ENCODE measurements at places on chromosomes 16 and 17.

- DNase-seq, result no peak
Measured at GRCh38 chr17:5361426-5361825, 58.0 kb downstream of the NUP88 start.

DNA sequence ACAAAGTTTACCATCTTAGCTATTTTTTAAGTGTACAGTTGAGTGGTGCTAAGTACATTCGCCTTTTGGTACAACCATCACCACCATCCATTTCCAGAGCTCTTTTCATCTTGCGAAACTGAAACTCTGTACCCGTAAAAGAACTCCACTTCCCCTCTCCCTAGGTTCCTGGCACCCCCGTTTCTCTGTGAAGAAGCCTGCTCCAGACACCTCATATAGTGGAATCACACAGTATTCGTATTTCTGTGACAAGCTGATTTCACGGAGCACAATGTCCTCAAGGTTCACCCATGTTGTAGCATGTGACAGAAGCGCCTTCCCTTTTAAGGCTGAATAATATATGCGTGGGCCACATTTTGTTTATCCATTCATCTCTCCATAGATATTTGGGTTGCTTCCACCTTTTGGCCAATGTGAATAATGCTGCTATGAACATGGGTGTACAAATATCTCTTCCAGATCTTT, 54.2 kb upstream of the MAP3K14 start:
- no peak for DNase-seq

GRCh38 chr17:45784293-45784740, at the start of gene CRHR1:
TSS of gene CRHR1 (plus strand) at chr17:45784320. CDS start at chr17:45784545, 225 bp downstream.
- DNase-seq, result no peak

DNA sequence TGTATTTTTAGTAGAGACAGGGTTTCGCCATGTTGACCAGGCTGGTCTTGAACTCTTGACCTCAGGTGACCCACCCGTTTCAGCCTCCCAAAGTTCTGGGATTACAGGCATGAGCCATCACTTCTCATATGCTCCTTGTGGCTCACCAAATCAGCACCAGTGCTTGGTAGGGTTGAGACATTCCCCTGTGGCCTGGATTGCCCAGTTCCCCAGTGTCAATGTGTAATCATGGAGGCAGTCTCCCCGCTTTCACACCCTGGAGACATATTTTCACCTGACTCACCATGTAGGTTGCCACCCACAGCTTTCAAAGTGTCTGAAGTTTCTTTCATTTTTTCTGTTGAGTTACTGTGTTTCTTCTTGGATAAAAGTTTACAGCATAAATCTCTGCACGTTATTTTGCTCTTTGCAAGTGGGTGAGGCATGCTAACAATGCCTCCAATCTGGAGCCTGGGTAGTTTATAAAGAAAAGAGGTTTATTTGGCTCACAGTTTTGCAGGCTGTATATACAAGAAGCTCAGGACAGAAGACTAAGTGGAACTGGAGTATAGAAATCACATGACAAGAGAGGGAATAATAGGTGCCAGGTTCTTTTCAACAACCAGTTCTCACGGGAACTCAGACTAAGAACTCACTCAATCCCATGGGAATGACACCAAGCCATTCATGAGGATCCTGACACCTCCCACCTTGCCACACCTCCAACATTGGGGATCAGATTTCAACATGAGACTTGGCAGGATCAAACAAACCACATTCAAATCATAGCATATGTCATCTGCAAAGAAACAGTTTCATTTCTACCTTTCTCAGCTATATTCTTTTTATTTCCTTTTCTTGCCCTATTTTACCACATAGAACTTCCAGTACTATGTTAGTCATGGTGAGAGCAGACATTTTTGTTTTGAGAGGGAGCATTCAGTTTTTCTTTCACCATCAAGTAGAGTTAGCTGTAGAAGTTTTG, 113.2 kb downstream of the PHKB start:
- peak; percentile 7 for DNase-seq

- no peak for DNase-seq
Measured at GRCh38 chr17:74118504-74118903, 85.0 kb upstream of the RPL38 start.

DNA sequence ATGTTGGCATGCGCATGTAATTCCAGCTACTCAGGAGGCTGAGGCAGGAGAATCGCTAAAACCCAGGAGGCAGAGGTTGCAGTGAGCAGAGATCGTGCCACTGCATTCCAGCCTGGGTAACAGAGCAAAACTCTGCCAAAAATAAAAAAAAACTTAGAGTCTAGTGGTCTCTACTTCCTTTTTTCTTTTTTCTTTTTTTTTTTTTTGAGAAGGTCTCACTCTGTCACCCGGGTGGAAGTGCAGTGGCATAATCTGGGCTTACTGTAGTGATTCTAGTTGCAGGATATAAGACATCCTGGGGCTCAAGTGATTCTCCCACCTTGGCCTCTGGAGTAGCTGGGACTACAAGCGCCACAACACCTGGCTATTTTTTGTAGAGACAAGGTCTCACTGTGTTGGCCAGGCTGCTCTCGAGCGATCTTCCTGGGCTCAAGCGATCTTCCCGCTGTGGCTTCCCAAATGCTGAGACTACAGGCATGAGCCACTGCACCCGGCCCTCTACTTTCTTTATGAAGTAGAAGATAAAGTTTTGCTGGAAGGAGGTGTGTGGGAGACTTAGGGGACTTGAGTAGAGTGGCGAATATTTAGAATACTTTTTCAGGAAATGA, 47.9 kb upstream of the TAOK1 start:
- DNase-seq, result no peak

DNA sequence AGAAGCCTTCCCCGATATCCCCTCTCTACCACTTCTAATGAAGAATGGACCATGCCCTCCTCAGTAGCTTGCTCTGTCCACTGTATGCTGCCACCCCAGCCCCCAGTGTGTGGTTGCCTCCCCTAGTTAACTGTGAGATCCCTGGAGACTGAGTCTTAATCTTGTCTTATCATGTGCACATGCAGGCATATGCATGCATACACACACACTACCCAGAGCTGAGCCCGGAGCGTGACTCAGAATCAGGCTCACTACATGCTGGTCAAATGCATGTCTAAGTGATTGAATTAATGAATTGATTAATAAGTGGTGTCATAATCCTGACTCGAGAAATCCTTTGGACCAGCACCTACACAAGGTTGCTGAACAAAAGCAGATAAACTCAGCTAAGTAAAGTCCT, 99.4 kb downstream of the CCT6B start:
- no peak for DNase-seq

DNA sequence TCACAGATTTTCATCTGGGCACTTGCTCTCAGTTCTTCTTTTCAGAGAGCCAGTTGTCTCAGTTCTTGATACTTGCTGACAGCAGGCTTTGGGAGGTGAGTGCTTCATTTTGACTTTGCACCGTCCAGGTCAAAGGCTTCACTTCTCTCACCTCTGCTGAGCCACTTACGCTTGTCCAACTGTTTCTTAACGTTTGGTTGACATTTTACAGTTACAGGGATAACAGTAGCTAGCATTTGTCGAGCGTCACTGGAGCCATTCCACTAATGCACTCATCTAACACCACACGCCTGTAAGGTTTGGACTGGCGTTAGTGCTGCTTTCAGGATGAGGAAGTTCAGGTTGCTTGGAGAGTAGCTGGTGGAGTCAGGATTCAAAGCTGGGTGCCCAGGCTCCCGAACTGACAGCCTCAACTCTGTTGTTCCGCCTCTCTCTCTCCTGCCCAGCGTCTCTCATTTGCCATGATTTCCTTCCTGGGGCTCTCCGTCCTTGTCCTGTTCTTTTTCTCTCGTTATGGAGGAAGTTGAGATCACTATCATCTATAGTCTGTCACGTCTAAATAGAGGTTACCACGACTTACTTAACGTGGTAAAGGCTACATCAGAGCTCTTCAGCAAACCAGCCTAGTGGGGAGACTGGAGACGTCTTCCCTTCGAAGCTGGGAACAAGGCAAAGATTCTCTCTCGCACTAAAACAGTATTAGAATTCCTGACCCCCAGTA, 220.8 kb downstream of the RPTOR start:
- no peak for DNase-seq

GRCh38 chr17:79168486-79169055, 93.9 kb downstream of the ENGASE start:
- no peak for DNase-seq

- DNase-seq, result no peak
Measured at GRCh38 chr17:9971991-9972390, 66.9 kb upstream of the RCVRN start.

DNA sequence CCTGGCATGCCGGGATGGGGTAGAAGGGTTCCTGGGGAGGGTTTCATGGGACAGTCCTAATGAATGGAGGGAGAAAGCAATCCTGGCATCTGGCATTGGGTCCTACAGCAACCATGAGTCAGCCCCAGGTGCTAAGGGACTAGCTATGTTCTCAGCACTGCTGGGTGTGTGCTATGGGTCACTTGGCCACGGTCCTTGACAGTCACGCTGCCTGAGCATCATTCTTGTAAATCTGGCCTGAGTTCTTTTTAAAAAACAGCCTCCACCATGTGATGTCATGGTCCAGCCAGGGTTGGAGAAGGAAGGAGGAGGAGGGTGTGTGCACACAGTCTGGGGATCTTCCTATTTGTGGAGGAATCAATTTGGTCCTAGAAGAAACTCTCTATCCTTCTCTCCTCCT, 6.2 kb upstream of the RAMP2 start:
- no peak for DNase-seq

DNA sequence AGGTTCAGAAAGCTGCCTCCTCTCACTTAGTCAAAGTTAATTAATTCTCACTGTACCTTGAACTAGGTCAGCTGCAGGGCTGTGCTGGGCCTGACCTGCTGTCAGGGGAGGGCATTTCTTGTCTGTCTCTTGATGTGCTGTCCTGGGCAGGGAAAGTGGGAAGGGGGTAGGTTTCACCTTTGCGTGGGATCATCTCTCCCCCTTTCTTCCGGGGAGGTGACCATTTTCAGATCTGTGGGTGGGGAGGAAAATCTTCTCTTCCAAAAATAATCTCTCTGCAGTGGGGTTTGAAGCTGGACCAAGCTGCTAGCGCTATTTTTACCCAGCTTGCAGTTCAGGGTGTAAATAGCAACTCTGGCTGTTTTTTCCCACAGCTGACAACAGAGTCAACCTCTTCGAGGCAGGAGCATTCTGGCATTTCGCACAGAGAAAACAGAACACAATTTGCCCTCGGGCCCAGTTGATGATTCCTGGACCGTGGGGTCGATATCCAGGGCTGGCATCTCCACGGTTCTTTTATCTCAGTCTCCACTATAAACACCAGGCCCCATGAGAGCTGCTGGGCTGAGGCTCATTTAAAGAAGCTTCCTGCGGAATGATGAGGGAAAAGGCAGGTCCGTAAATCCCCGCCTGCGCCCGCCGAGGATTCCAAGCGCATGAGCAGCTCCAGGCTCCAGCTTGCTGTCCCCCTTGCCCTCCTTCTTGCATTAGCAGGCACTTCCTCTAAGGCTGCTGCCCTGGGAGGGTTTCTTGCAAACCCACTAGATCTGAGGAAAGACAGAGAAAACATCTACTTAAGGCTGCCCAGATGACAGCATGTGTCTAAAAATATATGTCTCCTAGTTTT, 93.9 kb downstream of the YPEL2 start:
- DNase-seq, result no peak

DNA sequence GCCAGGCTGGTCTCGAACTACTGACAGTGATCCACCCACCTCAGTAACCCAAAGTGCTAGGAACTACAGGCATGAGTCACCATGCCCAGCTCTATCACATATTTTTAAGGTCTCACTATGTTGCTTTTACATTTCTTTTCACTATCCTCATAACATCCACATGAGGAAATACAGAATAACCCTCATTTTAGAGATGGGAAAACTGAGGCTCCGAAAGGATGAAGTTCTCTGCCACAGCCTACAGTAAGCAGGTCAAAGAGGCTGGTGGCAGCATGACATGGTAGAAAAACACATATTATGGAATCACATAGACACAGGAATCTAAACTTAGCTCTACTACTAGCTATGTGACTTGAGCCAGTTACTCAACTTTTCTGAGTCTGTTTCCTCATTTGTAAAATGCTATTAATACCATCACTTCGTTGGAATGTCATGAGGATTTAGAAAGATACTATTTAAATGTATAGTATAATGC, 32.2 kb downstream of the APPBP2 start:
- no peak for DNase-seq

DNA sequence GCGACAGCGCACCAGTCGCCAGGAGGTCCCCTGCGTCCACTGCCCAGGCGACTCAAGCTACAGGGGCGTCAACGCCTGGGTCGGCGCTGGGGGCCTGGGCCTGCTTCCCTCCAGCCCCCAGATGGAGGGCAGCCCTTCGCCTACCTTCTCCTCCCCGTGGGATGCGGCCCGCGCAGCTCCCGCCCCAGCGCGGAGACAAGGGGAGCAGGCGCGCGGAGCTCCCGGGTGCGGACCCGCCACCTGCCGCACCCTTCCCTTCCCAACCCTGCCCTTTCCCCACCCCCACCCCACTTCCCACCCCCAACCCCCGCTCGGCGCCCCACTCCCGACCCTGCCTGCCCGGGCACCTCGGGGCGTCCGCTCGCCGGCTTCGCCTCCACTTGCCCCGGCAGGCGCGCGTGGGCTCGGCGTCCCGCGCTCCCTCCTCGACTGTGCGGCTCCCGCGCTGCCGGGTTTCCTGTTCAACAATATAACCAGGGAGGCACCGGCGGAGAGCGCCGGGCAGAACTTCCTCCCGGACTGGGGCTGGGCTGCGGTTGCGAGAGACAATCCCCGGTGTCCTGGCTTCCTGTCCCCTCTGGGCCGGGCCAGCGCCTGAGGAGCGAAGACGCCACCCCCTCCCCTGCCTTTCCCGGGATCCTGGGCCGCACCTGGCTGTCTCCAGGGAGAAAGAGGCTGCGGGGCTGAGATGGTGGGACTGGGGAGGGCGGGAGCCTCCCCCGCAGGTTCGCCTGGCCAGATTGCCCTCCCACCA, at the start of gene ARHGAP27:
ARHGAP27 (minus strand) TSS at position 466 of the 754 bp plus-strand sequence. CDS start 2,591 bp downstream, outside the sequence.
- no peak for DNase-seq

DNA sequence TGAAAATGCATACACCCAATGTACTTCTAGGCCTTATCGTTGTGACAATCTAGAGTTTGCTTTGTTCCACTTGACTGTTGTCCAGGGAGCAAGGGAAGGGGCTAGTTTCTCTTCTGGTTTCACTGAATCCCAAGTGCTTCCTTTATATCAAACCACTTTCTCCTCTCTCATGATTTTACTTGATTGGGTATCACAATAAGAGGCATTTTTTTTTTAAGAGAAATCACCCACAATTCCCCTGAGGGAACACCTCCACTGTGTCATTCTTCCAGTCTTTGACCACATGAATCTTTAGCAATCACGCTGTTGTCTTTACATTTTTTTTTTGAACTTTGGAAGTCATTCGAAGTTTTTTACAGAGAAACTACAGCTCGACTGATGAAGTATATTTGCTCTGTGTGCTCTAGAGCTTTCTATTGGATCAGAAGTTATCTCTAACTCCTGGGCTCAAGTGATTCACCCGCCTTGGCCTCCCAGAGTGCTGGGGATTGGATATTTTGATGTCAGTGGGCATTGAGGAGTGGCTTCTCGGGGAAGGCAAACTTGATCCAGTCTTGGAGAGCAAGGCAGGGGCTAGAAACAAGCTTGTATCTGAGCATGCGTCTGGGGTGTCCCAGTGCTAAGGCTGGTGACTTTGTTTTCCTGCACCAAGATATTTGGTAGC, 3.0 kb downstream of the CDH1 start:
- DNase-seq, result no peak

GRCh38 chr17:9821921-9822320, at the start of gene GSG1L2:
TSS of gene GSG1L2 (minus strand) at chr17:9822079. CDS start at chr17:9822071, 8 bp downstream.
- no peak for DNase-seq

All from CD4-positive, alpha-beta T cell treated with Interleukin-15 for 4 hours (primary cell).